ENCODE measurements at places on chromosomes 5 and 9.
A peak's percentile ranks its signal among the peaks of the same experiment; 100 is the strongest.

- no peak for DNase-seq
Measured at GRCh38 chr5:5705010-5705409, 282.5 kb downstream of the ICE1 start.

DNA sequence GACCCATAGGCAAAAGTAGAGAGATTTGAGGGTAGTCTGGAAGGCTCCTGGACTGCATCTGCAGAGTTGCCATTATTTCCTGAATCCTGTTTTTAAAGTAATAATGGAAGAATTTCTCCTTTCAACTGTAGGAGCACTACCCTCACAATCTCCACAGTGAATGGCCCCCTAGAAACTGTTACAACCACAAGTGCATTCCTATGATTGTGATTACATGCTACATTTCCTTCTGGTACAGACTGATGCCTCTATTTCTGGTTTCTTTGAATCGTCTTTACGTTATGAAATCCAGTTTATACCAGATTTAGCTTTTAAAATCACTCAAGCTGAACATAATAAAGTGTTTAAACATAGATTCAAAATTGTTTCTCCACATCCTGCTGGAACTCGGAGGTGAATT lies 49.4 kb downstream of the FRMPD1 start:
- DNase-seq: no peak

GRCh38 chr5:35089334-35090314 lies 41.9 kb upstream of the AGXT2 start:
- DNase-seq: peak; percentile 48

DNA sequence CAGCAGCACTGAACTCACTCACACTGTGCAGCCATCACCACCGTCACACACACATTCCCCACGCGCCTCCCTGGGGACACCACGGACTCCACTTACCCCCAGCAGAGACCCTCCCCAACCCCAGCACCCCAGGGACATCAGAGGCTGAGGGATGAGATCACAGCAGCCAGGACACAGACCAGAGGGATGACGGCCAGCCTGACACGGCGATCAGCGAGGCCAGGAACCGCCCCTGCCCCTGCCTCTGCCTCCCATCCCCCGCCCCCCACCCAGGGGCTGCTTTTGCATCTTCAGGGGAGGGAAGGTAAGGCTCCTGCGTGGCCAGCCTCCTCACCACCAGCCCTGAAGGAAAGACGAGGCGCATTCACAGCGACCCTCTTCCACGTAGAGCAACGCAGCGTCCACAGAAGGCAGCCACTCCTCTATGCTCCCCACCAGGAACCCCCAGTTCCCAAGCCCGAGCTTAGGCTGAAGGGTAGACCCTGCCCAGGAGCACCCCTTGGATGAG lies 104.5 kb downstream of the VAV2 start:
- no peak for DNase-seq

- no peak for DNase-seq
Measured at GRCh38 chr5:138706655-138707480, 46.4 kb upstream of the CTNNA1 start.

GRCh38 chr9:37678789-37679273 lies 28.1 kb downstream of the FRMPD1 start:
- DNase-seq: no peak

DNA sequence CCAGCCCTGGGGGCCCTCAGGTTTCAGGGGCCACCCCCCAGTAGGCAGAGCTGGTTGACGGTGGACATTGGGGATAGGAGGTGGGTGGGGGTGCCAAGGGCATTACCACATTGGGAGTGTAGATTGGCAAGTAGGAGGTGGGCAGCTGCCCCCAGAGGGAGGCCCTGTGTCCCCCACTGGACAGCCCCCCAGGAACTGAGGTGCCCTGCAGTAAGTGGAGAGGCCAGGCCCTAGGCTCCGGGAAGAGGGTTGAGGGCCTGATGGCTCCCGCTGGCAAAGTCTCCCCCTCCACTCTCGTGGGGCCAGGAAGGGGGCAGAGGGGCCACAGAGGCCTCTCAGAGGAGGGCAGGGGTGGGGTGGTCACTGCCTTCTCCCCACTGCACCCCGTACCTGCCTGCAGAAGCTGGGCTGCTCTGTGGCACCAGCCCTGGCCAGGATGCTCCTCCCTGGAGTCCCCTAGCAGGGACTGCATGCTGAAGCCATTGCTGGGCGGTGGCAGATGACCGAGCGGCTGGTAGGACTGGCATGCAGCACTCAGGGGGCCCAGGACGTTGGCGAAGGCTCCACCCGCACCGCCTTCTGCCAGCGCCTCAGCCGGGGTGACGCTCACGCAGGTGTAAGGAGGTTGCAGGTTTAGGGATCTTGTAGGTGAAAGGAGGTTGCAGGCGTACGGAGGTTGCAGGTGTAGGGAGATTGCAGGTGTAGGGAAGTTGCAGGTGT lies 89.6 kb upstream of the CACNA1B start:
- DNase-seq: no peak

GRCh38 chr5:5335107-5335506 lies 87.4 kb upstream of the ICE1 start:
- DNase-seq: no peak

DNA sequence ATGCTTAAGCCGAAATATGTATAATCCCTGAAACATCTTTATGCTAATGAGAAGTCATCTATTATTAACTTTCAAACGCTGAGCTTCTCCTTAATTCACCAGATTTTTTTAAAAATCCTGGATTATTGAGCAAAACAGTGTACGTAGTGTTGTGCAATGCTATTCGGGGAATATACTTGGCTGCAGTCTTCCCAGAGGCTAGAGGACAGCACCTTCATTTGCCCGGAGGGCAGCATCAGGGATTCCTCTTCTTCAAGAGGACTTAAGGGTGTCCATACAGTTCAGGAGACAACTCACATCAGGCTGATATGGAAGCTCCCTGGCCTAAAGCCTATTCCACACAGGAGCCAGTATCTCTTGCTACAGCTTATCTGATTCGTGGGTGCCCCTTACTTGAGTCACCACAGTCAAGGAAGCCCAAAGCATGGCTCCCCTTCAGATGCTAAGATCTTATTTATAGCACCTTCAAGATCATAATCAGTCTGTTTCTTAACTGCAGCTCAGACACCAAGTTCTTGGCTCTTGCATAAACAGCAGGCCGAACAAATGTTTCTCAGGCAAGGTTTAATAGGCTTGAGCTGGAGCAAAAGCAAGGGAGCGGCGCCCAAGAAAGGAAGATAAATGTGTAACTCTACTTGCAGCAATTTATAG lies 29.4 kb downstream of the NUTM2F start:
- no peak for DNase-seq

DNA sequence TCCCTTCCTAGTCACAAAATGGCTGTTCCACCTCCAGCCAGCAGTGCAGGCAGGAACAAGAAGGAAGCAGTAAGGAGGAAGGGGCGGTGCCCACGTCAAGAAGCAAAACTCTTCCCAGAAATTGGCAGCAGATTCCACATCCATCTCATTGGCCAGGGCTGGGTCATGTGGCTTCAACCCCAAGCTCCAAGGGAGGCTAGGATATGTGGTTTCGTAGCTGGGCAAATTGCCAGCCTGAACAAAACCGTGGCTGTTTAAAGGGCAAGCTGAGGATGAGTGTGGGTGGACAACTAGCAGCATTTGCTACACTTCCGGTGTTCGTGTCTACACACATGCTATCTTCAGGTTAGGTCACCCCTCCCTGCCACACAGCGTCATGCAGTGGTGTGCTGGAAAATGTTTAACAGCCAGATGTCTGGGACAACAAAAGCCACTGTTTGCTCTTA lies 92.1 kb upstream of the MAP1B start:
- DNase-seq: peak; percentile 33

DNA sequence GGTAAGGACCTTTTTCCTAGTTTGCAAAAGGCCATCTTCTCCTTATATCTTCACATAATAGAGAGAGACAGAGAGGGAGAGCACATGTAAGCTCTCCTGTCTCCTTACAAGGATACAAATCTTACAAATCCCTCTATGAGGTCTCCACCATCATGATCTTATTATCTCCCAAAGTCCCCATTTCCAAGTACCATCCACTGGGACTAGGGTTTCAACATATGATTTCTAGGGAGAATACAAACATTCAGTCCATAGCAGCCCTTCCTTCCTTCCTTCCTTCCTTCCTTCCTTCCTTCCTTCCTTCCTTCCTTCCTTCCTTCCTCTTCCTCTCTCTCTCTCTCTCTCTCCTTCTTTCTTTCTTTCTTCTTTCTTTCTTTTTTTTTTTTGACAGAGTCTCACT lies 1132.9 kb upstream of the WWC1 start:
- DNase-seq: no peak

GRCh38 chr5:13439430-13439829 lies 505.1 kb downstream of the DNAH5 start:
- DNase-seq: no peak

GRCh38 chr9:97109194-97109811 lies 70.4 kb upstream of the CTSV start:
- no peak for DNase-seq

DNA sequence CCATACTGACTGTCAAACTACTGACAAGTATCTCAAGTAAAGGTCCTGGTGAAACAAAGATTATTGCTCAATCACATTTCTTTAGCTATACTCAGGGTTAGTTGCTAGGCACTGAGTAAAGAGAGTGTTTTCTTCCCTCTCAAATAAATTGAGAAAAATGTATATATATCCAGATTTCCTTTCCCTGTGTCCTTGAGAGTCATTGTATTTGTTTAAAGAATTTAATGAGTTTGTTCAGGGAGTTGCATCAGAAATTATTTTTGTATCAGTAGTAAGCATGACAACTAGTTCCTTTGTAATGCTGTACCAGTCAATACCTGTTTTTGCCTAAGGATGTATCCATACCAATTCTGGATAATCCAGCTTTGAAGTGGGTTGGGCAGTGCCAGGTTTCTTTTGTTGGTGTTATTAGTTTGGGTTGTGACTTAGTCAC lies 3.2 kb upstream of the ANKHD1 start:
- DNase-seq: no peak

GRCh38 chr9:78291240-78291925 lies 5.5 kb upstream of the PSAT1 start:
- no peak for DNase-seq

GRCh38 chr9:87435189-87435880 lies 62.3 kb upstream of the DAPK1 start:
- no peak for DNase-seq

DNA sequence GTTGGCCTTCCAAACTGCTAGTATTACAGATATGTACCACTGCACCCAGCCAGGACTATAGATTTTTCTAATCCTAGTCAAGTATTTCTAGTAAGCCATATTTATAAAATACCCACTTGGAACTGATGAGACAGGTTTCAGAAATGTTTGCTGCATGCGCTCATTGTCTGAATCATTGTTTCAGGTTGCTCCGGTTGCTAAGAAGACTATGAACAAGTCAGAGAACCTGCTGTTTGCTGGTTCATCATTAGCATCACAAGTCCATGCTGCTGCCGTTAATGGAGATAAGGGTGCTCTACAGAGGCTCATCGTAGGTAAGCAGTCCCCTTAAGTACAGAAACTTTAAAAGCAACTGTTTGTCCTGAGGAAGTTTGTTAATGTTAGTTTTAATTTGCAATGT lies 5.3 kb downstream of the INVS start:
- DNase-seq: no peak

DNA sequence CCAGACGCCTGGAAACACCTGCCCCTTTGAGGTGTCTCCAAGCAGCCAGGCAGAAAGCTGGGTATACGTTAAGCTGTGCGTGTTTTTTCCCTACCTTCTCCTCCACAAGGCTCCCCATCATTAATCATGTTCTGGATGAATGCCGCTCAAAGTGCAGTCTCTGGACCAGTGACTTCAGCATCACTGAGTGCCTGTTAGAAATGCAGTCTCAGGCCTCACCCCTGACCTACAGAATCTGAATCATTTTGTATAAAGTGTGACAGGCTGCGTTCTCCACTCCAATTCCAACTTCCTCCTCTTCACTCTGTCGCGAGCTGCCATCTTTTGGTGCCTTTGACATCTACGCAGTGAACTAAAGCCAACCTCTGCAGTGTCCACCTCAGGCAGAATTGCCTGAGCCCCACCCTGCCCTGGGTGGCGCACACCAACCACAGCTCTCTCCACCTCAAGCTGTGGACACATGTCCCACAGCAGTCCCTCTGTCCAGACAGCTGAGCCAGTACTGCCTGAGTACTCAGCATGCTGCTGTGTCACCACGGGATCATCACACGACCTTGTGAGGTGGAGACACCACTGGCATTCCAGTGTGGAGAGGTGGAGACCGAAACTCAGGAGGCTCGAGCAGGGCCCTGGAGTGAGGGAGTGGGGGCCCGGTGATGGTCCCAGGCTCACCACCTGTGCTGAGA lies 14.2 kb downstream of the PTPN3 start:
- DNase-seq: no peak

- DNase-seq: no peak
Measured at GRCh38 chr9:102778746-102779145, 216.4 kb upstream of the CYLC2 start.

DNA sequence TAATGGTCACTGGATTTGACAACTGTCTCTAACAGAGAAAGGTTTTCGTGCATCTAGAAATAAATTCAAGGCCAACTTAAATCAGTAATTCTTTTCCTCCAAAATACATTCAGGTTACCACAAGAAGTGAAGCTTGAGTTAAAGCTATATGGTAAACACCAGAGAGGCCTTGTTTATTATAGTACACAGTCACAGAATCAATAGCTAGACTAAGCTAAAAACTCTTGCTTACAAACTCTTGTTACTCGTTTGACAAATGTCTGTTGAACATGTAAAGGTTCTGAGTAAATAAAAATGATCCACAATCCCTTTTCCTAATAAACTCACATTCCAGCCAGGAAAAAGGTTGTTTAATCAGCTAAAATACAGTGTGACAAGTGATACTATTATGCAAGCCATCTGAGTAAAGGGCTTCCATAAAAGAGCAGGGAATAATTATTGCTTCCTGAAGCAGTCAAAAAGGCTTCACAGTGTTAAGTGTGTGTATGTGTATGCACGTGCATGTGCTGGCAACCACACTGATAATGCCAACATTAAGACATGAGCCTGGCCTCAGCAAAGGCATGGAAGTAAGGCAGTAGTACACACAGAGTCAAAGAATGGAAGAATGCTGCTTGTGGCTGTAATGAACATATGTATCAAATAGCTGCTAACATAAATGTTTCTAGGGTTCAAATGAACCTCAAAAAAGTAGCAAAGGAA lies 12.8 kb downstream of the PTAR1 start:
- DNase-seq: no peak

- DNase-seq: peak; percentile 84
Measured at GRCh38 chr9:127397646-127398274, 791 bp downstream of the SLC2A8 start.

DNA sequence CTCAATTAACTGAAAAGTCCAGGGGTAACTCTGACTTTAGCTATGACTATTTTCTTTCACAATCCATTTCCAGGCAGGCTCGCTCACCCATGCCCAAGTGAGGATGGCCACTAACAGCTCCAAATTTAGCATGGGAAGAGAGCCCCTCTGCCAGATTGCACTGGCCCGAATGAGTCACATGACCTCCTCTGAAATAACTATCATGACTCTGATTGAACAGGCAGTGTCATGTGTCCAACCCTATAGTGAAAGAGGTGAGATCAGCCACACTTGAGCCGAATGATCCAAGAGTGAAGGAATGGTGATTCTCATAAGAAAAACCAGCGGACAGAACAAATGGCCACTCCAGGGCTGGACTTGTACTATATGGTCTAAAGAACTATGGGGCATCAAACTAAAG lies 242.3 kb downstream of the NSG2 start:
- no peak for DNase-seq
